ENCODE measurements at places on chromosomes 6 and 20. TPM values are rescaled to one million over a fixed set of nuclear protein-coding genes. Genes with fewer than 3 reads are reported as not detected.

GRCh38 chr6:69861986-69862385 is 4.4 kb upstream of the COL19A1 start:
- DNase-seq: no peak

DNA sequence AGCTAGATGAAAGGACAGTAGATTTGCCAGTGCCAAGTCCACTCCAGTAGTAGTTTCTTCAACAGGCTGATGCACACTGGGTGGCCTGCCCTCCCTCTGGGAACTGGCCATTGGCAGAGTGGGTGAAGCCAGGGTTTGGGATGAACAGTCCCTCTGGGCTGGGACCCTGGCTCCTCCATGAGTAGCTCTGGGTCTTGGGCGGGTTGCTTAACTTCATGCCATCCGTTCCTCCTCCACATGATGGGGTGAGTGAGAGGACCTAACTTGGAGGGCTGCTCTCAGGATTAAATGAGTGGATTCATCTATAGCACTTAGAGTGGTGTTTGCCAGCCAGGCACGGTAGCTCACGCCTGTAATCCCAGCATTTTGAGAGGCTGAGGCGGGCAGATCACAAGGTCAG is 47.2 kb downstream of the PLAGL2 start:
- DNase-seq: no peak

DNA sequence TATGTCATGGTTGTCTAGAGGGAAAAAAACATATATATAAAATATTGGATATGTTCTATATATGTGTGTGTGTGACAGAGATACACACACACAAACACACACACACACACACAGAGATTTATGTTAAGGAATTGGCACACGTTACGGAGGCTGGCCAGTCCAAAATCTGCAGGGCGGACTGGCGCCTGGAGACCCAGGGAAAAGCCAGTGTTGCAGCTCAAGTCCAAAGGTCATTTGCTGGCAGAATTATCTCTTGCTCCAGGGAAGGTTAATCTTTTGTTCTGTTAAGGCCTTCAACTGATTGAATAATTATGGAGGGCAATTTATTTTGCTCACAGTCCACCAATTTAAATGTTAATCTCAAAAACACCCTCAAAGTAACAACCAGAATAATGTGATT is 37.5 kb upstream of the PDE7B start:
- no peak for DNase-seq

- DNase-seq: no peak
Observed at GRCh38 chr20:856361-856775, 22.9 kb downstream of the FAM110A start.

Gene NRSN1
- total RNA-seq: not detected

- DNase-seq: no peak
Observed at GRCh38 chr6:144165784-144166183, 15.5 kb downstream of the STX11 start.

GRCh38 chr6:157548635-157549467 is 167.9 kb downstream of the ZDHHC14 start:
- DNase-seq: no peak

GRCh38 chr6:107187630-107188029 is 72.3 kb upstream of the BEND3 start:
- no peak for DNase-seq

DNA sequence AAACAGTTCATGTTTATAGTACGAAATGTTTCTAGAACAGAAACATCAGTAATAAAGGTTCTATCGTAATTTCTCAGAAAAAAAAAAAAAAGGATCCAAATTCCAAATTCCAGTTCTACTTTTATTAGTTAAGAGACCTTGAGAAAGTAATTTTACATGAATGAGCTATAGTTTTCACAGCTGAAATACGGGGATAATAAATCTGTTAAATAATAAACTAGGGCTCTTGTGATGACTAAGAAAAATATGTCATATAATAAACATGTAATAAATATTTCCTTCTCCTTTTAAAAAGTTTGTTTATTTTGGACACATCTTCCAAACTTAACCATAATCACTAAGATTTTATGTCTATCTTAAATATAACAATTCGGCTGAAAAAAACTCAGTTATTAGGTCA is 17.8 kb downstream of the RARS2 start:
- no peak for DNase-seq

Gene BCAS4
- total RNA-seq: 166 TPM

DNA sequence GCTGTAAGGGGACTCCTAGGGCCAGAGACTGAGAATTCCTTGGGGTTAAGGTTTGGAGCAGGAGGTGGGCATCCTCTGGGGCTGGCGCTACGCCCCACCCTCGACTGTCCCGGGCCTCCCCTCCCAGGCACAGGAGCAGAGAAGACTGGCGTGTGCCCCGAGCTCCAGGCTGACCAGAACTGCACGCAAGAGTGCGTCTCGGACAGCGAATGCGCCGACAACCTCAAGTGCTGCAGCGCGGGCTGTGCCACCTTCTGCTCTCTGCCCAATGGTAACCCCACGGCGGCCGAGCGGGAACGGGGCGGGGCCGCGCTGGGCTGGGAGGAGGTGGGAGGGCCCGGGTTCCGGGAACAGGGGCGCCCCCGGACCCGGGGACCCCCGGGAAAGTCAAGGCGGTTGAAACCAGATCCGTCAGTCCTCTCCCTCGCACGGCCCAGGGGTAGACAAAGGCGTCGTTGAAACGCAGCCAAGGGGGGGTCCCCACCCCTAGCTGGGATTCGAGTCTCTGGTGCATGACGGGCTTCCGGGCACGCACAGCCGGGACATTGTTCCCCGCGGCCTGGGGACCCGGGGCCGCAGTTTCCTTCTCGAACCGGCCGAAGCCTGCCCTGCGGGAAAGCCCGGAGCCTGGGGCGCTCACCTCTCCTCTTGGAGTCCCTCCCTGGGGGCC is 844 bp downstream of the WFDC2 start:
- DNase-seq: no peak

DNA sequence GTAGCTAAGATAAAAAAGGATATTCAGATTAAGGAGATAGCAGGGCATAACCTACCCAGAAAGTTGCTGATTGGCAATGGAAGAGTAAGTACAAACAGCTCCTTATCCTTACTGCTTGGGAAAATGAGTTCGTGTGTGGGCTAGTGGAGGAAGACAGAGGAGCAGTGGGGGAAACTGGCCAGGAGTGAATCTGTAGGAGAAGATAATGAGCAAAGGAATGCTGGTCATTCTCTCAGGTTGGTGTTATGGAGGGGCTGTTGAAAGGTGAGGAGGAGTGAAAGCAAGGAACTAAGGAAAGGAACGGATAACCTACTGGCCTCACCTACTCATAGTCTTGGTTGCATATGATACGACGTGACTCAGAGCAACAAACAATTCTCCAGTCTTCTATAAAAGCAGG is 7.3 kb upstream of the GJB7 start:
- DNase-seq: no peak

- peak; percentile 22 for DNase-seq
Observed at GRCh38 chr20:49545572-49545971, 22.4 kb downstream of the PTGIS start.

Gene DEFB124
- total RNA-seq: not detected

DNA sequence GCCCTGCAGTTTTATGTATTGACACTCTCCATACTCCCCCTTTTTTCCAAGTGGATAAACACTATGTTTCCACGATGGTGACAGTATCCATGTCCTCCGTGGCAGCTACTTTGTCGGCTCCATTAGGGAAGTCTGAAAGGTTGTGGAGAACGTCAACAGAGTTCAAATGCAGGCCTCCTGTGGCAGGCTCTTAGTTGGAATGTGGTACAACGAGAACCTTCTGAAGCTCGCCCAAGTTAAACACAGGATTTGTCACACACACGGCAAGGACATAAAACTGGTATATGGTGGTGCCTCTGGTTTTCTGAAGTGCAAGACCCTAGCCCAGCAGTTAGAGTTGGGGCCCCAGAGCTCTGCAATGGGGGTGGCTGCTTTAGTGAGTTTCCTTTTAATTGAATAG is 187.0 kb upstream of the TAB2 start:
- no peak for DNase-seq

DNA sequence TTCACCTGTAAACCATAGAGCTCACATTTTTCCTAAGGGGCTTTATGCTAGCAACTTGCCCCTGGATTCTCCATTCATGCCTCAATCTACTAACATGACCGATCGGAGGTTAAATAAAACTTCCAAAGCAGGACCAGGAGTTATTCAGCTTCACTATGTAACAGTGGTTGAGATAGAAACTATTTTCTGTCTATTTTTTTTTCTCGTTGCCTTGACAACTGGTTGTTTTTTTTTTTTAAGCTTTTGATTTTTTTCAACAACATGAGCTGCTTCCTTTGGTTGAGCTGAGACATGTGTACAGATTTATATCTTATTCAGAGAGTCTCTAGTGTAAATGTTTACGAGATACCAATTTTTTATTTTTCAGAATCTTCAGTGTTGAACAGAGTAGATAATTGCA is 85.7 kb downstream of the SHLD1 start:
- DNase-seq: no peak

DNA sequence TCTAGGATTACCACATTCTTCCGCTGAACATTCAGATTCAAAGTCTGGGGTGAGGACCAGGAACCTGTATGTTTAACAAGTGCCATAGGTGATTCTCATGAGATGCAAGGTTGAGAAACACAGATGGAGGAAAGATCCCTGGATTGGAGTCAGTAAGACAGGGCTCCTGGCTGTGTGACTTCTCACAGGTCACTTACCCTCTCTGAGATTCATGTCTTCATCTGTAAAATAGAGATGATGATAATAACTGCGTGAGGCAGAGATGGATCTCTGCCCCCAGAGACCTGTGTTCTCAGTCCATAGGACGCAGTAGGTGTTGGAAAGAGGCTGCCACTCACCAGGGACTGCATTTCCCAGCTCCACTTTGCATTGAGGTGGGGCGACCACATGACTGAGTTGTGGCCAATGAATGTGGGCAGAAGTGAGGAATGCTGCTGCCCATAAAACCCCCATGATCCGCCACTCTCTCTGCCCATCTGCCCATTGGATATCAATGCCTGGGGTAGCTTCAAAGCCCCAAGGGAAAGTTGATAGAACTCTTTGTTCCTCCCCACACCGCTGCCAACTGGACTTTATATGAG is 13.6 kb upstream of the GDAP1L1 start:
- no peak for DNase-seq

- DNase-seq: peak; percentile 3
Observed at GRCh38 chr6:27553123-27553904, 80.4 kb upstream of the ZNF184 start.

- DNase-seq: peak; percentile 80
Observed at GRCh38 chr6:24520929-24521546, 26.3 kb downstream of the ALDH5A1 start.

- no peak for DNase-seq
Observed at GRCh38 chr6:168367285-168367751, 47.7 kb upstream of the DACT2 start.

GRCh38 chr6:44275749-44276648 is 5.7 kb downstream of the TMEM151B start:
- no peak for DNase-seq

GRCh38 chr20:17343656-17344452 is 117.0 kb downstream of the PCSK2 start:
- no peak for DNase-seq

Gene CBLN4
- total RNA-seq: not detected

Gene KCNK5
- total RNA-seq: not detected

Gene PREX1
- total RNA-seq: 20.7 TPM

DNA sequence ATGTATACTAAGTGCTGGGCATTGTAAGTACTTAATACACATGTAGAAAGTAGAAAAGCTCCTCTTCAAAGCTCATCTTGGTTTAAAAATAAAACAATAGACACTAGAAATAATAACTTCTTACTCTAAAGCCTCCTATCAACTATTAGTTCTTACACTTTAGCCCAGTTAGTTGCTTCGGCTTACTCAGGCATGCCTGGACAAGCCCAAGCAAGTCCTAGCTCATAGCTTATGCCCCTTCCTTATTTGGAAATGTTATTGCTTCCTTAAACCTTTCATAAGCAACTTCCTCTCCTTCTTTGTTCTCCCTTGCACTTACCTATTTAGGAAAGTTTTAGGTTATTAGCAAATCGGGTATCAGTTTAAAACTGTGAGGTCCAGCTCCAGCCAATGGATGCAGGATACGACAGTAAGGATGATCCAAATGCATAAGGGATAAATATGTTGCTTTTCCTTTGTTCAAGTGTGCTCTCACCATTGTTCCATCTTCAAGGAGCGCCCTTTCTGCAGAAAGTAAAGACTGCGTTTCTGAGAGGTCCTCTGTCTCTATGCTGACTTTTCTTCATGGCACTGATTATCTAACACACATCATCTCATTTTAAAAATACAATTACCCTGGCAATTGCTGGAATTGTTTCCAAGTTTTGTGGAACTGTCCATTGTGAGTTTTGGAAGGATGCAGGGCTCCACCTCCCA is 12.3 kb downstream of the TMEM30A start:
- DNase-seq: no peak

Gene RBPJL
- not detected for total RNA-seq

Gene UFL1
- 39.0 TPM for total RNA-seq

Gene MOG
- total RNA-seq: not detected

DNA sequence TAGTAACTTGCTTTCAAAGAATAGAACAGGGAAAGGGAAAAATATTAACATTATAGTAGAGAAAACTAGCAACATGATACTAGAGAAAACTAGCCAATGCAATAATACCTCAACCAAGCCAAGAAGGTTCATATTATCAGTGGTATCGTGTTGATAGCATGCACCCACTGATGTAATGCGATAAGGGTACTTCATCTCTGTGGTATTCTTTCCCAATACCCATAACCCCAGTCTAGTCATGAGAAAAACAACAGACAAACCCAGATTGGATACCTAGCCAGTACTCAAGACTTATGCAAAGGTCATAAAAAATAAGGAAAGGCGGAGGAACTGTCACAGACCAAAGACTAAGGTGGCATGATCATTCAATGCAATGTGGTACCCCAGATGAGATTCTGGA is 21.0 kb downstream of the BLOC1S5 start:
- DNase-seq: no peak

DNA sequence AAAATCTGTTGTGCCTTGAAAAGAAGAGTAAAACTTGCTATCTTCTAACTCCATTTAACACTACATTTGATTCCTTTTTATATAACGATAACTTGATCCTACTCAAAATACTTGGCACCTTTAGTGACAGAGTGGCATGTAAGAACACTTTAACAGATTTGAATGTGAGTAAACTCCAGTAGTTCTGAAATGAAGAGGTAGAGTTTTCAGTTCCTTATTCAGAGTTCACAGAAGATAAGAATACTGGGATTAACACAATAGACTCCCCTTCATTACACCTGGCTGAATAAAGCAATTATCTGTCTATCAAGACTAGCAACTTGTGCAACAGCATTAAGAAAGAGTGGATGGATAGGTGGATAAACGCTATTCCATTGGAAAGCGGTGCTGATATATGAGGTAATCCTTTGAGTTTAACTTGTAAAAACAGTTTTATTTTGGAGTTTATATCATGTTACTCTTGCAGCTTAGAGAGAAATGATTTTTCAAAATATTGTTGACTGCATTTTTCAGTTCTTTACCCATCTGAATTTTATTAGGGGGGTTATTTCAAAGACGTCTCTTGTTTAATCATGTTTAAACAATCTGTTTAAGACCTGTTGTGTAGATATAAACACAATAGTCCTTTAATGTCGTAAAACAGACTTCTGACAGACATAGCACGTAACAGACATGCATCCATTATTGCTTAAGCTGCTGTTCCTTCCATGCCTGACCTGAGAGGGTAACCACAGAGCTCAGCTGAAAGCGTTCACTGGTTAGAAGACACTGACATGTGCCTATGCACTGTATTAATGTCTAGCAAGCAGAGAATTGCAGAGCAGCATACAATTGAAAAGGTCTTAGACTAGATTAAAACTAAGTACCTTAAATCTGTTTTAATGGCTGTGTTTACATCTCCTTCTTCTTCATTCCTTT is 102.4 kb upstream of the SUPT3H start:
- no peak for DNase-seq

Data from OCI-LY7 (cell line).